D721Med (cell line): ENCODE measurements at places on chromosomes 6 and 20.

GRCh38 chr6:55011034-55011433 lies 163.3 kb upstream of the HCRTR2 start:
- DNase-seq = no peak

DNA sequence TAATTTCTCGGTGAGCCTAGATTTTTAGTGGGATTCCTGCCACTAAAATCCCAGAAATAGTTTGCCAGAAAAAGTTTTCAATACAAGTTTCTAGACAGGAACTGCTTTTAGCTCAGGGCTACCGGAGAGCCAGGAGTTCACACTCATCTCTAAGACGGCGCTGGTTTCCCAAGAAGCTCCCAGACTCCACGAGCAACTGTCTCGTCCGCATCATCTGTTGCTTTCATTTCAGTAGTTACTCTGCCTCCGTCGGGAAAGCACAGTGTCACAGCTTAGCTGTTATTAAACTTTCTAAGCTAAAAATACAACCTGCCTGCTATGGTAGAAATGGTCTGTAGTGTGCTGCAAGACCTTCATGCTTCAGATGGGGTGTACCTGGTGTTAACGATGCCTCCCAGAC lies 197.3 kb upstream of the SNX9 start:
- DNase-seq = no peak

GRCh38 chr6:31446481-31446880 lies 43.1 kb downstream of the MICA start:
- DNase-seq = no peak

GRCh38 chr20:36107881-36108280 lies 46.7 kb upstream of the EPB41L1 start:
- no peak for DNase-seq

DNA sequence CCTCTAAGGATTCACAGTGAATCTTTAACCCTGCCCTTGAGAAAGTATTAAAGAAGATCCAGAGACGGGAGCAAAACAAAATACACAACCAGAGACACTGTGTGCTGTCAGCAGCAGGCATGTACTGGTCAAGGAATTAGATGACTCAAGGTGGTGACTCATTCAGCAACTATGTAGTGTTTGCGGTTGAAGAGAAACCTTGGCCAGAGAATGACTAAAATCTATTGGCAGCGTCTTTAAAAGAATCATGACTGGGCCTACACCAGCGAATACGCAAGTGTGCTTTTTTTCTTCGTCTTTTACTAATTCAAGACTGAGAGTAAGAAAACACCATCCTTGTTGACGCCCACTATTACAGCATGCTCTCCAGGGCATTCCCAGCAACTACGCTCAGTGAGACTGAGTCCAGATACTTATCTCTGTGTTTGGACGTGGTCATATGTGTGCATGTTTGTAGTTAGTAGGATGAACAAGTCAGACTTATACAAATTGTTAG lies 72.4 kb upstream of the BACH2 start:
- DNase-seq = no peak

DNA sequence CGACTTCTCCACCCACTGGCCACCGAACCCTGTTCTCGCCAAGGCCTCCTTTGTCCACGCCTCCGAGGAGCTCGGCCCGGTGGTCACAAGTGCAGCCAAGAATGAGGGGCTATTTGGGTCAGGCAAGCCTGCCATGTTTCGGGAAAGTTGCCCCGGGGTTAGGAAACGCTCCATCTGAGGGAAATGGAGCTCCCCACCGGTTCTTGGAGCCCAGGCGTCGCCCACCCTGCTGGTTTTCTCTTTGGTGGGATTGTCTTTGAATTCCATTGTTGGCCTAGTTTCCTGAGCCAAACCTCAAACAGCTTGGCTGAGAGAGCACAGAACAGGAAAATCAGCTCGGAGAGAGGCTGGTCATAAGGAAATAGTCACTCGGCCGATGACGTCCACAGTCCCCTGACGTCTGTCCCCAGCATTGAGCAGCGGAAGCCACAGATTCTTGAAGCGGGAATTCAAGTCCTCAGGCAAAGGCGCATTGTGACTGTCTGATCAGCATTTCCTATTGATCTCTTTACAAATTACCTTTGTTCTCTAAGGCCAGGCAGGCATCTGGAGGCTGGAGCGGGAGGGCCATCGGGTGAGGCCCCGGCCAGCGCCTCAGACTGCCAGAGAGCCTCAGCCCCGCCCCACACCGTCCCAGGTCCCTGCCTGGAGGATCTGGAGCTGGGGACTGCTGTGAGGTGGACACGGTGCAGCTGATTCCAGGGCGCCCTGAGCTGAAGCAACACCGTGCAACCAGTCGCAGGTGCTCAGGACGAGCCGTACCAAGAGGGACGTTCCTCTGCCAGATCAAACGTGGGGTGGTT lies 138.6 kb downstream of the DLL1 start:
- DNase-seq = no peak

GRCh38 chr6:11607383-11607782 lies 69.8 kb downstream of the TMEM170B start:
- DNase-seq = no peak

- DNase-seq = no peak
Observed at GRCh38 chr6:36962874-36963273, 8.3 kb downstream of the PI16 start.

GRCh38 chr6:100305209-100305869 lies 159.4 kb downstream of the SIM1 start:
- no peak for DNase-seq

GRCh38 chr20:25191689-25192088 lies 3.8 kb upstream of the ENTPD6 start:
- no peak for DNase-seq

DNA sequence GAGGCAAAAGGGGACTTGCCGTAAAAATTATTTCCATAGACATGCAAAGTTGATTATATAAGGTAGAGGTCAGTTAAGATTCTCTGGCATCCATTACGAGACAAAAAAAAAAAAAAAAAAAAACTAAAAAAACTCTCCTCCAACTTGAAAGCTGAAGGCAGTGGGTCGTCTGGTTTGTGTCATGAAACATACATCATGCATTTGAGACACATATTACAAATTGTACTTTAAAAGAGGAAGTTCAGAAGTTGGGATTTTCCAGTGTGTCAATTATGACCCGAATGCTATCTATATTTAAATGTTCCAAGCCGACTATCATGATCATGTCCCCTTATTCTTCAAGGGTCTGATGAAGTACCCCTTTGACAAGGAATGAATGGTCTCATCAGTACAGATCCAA lies 125.1 kb downstream of the ZNF217 start:
- no peak for DNase-seq

GRCh38 chr20:5511505-5511904 lies 194.8 kb upstream of the PROKR2 start:
- DNase-seq = no peak

GRCh38 chr6:121309768-121310469 lies 24.4 kb downstream of the TBC1D32 start:
- DNase-seq = no peak

DNA sequence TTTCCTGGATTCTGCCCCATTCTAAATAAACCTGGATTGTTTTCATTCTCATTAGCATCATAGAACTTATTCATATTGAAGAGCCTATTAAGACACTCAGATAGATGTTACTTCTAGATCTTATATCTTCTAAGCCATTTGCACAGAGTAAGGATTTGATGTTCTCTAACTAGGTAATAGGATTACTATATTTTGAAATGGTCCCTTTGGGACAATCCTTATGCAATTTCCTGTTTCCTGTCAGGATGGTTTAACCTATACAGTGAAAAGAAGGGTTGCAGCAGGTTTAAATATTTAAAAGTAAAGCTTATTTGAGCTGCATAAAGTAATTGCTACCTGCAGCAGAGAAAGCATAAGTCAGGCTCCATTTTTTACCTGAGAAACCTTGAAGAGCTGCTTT lies 860.1 kb downstream of the TFAP2A start:
- DNase-seq = no peak

- no peak for DNase-seq
Observed at GRCh38 chr20:43190332-43190953, 737 bp upstream of the PTPRT start.

- no peak for DNase-seq
Observed at GRCh38 chr20:22403632-22404361, 180.6 kb downstream of the FOXA2 start.

DNA sequence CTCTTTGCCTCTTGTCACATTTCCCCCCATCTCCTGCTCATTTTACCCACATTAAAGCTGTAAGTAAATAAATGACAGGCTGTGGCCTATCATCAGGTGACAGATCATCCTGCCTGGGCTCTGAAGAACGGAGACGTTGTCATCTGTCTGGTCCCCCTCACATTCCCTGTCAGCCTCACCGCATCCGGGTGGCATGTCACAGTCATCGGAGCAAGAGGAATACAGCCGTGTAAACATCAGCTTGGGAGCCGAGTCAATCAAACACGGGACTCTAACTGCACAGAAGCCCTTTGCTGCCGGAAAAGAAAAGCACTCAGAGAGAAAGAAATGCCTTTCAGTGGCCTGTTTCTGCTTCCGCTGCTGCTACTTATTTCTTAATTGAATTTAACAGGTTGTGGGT lies 371.9 kb upstream of the ID4 start:
- no peak for DNase-seq

DNA sequence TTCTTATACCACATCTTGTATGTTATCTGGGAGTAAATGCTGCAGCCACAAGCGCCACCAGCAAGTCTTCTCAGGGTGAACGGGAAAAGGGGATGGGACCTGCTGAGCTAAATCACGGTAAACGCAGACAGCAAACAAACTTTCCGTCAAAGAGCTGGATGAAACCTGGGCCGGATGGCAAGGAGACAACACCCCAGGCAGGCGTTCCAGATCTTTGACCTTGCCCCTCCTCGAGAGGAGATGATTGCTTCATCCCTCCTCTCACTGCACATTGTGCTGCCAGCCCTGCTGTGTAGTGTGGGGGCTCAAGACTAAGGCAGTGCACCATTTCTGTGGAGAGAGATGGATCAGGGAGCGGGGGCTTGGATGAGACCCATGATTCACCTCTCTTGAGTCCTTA lies 9.8 kb downstream of the RAET1E start:
- no peak for DNase-seq

GRCh38 chr20:12053353-12053752 lies 135.7 kb downstream of the BTBD3 start:
- DNase-seq = no peak

DNA sequence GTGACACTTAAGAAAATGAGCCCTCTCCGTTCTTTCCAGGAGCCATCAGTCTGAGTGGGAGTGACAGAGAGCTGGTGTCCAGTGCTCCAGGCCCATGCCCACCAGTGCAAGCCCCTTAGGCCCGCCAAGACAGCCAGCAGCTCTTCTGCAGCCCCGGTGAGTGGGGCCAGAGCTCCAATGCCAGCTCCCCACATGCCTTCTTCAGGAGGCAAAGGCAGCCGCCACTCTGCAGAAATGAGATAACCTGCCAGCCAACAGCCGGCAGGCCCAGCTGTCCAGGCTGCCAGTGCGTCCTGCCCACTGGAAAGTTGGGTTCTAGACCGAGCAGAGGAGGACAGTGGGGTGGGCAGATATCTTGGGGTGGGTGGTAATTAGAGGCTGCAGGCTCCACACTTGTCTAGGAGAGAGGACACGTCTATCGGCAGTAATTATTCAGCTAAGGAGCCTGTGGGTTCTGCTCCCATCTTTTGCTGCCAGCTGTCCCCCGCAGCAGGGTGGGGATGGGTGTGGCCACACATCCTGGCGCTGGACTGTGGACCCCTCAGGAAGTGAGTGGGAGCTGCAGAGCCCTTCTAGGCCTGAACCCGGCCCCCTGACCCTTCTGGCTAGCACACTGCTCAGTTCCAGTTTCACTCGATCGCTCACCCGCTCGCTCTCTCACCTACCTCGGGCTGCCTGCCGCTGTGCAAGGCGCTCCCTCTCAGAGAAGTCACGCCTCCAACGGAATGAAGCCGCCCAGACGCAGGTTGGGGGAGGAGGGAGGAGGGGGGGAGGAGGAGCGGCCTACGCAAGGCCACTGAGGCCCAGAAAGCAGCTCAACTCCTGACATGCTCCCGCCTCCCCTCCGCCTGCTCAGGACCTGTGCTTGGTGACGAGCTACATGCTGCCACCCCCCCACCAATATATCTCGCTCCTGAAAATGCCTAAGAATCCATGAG lies 3.6 kb downstream of the GRM4 start:
- DNase-seq = no peak

GRCh38 chr6:158338311-158339112 lies 26.2 kb downstream of the TULP4 start:
- no peak for DNase-seq

DNA sequence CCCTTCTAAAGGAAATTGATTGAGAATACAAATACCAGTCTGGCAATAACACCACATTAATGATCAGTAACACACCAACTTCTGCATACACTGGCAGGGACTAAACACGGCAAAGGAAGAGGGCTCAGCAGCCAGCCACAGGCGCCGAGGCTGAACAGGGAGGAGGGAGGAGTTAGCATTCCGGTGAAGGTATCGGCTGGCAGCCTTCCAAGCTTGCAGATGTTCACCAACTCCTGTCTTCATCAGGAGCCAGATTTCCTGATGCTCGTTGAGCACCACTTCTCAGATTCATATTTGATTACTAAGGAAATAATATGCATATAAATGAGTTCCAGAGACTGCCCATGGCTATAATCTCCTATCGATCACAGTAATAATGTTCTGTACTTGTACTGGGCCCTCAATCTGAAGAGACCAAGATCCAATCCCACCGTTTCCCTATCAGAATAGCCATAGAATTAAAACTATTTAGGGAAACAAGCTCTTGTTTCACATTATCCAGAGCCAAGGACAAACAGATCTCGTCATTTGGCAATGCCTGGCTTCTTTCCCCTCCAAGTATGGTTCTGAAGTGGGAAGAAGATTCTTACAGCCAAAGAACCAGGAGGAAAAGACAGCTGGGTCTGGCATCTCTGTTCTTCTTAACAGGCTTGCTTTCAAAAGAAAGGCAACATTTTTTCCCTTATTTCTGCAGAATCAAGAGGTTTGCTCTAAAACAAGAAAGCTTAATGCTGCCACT lies 42.2 kb downstream of the GFOD1 start:
- no peak for DNase-seq

DNA sequence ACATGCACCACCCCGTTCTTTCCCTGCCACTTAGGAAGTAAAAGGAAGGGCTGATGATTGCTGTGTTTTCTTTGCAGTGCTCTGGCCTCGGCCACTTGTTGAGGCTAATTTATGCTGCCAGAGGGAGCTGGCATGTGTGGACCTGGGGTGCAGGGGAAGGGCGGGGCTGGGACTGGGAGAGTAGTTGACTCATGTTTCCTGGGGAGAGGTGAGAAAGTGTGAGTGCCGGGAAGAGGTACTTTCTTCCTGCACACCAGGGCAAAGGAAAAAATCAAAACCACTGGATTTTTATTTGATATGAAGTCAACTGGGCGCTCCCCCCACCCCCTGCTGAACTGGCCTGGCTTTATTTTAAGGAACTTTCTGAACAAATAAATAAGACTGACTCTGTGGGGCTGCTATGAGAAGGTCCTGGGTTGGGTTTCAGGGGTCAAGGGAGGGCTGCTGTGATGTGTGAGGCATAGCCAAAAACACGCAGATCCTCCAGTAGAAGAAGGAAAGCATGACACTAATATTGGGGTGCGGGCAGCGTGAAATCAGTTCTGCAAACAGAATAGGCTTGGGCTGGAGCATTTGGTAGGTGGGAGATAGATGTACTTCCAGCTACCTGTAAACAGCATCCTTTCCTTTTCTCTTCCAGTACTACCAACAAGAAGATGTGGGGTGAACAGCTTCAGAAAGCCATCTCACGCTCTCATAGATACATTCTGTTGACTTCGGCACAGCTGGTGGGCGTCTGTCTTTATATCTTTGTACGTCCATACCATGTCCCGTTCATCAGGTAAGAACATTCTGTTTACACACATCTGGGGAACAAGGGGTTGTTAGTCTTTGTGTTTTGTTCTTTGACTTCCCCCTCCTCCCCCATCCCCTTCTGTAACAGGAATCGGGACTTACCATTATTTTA lies 87.5 kb downstream of the SYNJ2 start:
- no peak for DNase-seq

- no peak for DNase-seq
Observed at GRCh38 chr20:63934271-63935068, 21.7 kb downstream of the UCKL1 start.

- DNase-seq = no peak
Observed at GRCh38 chr6:5537967-5538366, 276.7 kb downstream of the FARS2 start.
